Astrocyte of the spinal cord (primary cell): ENCODE measurements at places on chromosomes 16 and 17.

GRCh38 chr16:1723450-1724147, 17.6 kb downstream of the MAPK8IP3 start:
- peak; percentile 50 for DNase-seq

DNA sequence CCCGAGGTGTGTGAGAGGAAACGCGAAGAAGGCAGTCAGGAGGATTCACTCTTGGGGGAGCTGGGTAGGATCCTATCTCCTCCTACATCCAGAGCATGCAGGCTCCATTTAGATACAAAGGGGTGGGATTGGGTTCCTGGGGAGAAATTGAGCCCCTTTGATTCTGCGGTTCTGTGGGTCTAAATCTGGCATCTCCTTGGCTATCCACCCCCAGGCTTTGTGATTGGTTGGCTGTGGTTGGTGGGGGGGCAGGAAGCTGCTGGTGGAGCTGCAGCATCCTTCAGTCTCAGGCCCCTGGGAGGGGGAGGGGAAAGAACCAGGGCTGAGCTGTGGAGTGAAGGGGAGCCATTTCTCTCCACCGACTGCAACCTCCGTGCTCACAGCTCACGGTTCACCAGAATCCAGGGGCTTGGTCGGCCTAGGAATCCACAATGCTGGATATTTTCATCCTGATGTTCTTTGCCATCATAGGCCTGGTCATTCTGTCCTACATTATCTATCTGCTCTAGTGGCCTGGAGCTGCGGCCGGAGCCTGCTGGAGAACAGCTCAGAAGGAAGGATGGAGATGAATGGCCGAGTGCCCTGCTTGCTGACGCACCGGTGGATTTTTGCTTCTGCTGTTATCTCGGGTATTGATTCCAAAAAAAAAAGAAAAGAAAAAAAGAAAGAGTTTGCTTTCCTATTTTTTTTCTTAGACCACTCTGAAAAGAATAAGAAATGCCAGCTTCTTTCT, at the start of gene LASP1NB:
Gene LASP1NB, plus strand, starts transcription at position 352 of the 733 bp plus-strand sequence.
- DNase-seq, result peak; percentile 42

GRCh38 chr17:47291242-47291873, 32.4 kb upstream of the EFCAB13 start:
- no peak for DNase-seq

DNA sequence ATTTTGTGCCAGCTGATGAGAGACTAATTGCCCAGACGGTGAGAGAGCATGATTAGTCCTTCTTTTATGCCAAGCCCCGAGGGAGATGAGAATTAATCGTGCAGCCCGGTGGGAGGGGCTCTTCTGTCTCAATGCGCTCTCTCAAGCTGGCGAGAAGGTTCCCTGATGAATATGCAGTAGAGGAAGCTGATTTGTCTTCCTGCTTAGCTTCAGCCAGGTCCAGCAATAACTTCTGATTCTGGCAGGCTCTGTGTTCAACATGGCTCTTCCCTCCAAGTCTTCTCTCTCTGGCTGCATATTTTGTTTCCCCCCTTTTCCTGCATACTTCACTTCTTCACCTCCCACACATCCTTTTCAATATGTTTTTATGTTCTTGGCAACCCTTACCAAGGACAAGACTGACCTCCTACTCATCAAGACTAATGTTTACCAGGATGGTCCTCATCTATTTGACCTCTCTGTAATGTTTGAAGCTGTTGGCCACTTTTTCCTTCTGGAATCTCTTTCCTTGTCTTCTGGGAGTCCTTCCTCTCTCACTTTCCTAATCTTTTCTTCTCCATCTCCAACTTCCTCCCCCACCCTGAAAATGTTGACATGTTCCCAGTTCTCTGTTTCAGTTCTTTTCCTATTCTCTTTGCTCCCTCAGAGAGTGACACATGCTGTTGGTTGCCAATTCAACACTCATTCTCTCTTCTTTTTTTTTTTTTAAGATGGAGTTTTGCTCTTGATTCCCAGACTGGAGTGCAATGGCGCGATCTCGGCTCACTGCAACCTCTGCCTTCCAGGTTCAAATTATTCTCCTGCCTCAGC, 33.1 kb downstream of the ARL4D start:
- no peak for DNase-seq

DNA sequence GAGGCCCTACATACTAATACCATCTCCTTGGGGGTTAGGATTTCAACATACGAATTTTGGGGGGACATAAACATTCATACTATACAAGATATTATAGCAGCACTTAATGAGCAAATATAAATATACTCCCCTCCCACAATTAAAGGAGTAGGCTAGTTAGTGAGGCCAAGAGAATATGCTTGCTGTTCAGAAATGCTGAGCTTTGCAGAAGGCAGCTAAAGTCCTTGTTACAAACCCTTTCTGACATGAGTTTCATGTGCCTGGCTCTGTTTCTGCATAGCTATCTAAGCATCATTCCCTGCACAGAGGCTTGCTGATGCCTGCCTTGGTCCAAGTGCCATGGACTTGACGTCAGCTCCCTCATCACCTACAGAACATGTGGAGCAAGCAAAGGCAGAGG, 73.5 kb downstream of the GP2 start:
- no peak for DNase-seq

GRCh38 chr17:73343739-73344454, 32.1 kb upstream of the CDC42EP4 start:
- DNase-seq, result no peak

GRCh38 chr17:39738983-39739884, 1.5 kb downstream of the GRB7 start:
- DNase-seq, result no peak

GRCh38 chr17:792277-792676, 10.1 kb downstream of the MRM3 start:
- no peak for DNase-seq

DNA sequence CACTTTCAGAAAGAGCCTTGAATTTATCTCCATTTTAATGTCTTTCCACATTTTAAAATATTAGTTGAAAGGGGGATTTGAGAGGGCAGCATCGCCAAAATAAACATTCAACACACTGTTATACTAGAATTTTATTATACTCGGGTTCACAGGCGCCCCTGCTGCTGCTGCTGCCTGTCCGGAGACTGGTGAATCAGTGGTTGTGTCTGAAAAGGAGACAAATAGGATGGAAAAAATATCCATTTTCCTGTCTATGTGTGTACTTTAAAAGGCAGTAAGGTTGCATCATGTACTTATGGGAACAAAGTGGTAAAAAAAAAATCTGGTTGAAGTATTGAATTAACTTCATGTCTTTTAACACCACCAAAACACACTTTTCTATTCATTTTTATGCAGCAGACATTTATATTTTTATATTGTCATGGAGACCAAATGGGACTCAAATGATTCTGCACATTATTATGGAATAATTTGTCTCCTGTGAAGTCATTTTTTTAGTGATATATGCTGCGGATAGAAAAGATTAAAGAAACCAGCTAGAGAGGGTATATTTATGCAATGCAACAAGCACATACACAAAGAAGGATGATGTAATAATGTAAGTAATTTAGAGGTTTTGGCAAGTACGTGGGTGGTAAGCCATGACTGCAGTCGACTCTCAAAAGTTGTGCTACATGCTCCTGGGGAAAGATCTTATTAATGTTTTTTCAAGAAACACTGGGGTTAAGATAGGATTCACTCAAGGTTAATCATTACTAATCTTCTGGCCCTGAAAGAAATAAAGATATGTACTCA, 759.0 kb upstream of the SOX9 start:
- peak; percentile 83 for DNase-seq

DNA sequence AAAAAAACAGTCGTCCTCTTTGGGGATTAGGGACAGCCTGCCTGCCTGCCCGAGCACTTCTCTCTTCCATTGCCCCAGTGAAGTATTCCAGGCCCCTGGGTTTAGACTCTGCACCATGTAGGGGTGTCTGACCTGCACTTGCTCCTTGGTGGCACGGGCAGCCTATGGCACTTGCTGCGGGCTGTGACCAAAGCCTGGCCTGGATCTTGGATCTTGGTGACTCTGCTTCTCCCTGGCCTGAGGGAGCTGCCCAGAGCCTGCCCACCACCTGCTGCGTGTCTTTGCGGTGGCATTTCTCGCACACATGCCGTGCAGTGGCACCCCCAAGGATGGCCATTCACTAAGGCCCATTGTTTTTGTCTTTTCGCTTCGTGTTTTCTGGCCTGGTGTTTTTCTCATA, 6.1 kb upstream of the STH start:
- no peak for DNase-seq

GRCh38 chr17:73952082-73952479, 251.4 kb upstream of the RPL38 start:
- no peak for DNase-seq
